Activated gamma-delta T cell treated with anti-CD3 and anti-CD28 coated beads, Interleukin-2, amount 50 U/mL, for 16 hours (primary cell): ENCODE measurements at places on chromosomes 2 and 18.

DNA sequence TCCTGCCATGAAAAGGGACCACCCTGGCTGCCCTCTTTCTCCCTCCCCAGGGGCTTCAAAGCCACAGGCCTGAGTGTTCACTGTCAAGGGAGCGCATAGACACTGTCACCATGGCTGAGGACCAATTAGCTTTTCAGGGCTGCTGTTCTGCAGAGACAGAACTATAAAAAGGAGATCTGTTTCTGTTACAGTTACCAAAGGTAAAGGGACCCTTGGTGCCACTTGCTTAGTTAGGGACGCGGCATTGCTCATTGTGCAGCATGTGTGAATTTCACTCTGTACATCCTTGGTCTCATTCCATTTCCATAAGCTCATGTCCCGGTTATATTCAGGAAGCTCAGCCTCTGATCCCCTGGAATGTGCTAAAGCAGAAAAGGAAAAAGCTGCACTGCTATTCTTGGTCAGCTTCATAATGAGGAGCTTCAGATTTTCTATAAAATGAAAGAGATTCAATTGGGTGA, 55.5 kb upstream of the RNF152 start:
- no peak for DNase-seq

- no peak for DNase-seq
Observed at GRCh38 chr18:5961828-5962150, 66.5 kb upstream of the TMEM200C start.

DNA sequence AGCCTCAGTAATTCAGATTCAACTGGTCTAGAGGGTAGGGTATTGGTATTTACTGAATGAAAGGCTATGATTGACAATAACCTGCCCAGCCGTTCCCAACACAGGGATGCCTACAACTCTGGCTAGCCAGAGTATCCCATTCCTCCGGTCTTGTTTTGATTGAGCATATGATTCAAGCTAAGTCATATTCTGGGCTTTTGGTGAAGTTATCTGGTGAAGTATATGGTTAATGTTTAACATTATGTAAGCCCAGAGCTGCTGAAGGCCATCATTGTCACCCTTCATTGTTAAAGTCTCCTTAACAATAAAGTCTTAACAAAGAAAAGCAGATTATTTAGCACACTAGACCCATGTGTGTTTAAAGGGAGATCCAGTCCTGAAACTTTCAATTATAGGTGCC, 152.6 kb downstream of the EXOC6B start:
- no peak for DNase-seq

DNA sequence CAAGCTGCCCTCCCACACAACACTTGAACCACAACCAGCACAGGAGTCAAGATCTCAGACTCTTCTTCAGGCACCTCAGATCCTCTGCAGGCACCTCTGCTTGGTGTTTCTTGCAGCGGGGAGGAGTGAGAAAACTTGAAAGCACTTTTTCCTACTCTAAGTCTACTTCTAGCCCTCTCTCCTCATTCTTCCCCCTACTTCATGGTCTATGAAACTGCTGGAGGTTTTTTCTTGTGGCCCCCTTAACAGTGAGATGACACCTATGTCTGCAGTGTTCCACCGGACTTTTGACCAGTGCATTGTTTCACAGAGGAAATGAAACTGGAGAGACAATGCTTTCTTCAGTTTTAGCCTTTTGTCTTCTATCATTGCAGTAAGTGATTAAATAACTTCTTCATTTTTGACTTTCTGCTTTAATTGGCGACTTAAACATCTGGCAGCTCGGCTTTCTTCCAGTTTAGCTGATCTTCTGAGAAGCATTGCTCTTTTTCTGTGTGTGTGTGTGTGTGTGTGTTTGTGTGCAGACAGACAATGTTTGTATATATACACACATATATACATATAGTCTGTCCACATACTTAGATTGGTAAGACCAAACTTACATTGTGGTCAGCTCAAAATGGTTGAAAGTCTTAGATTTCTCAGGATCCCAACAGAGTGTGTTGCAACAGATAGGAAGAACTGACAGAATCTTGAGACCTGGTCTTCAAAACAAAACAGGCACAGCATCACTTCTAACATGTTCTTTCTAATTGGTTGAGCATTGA, 1474.0 kb upstream of the TMEFF2 start:
- DNase-seq = no peak

DNA sequence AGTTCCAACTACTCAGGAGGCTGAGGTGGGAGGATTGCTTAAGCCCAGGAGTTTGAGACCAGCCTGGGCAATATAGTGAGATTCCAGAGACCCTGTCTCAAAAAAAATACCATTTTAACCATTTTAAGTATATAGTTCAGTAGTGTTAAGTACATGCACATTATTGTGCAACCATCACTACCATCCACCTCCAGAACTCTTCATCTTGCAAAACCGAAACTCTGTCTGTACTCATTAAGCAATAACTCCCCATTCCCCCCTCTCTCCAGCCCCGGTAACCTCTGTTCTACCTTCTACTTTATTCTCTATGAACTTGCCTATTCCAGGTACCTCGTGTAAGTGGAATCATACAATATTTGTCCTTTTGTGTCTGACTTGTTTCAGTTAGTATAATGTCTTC, 86.4 kb downstream of the GFPT1 start:
- DNase-seq = no peak

GRCh38 chr2:240782886-240783818, 36.9 kb downstream of the KIF1A start:
- DNase-seq = no peak

GRCh38 chr18:48541026-48541746, 2.4 kb downstream of the CTIF start:
- DNase-seq = no peak

DNA sequence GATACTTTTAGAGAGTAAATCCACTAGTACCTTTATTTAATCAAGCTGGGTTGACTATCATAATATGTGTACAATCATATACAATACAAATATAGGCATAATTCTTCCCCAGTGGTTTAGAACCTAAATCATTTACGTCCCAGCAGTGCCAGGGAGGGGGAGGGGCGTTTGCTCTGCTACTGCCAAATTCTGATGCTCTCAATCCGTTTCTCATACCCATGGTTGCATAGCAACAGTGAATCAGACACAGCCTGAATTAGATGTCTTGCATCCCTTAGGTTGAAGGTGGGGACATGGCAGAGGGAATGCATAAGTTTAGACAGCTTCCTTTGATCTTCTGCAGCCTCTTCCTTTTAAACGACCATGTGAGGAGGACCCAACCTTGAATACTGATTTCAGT, 135.4 kb downstream of the ABCA12 start:
- DNase-seq = no peak

GRCh38 chr2:17429130-17429529, 89.1 kb downstream of the RAD51AP2 start:
- DNase-seq = no peak

DNA sequence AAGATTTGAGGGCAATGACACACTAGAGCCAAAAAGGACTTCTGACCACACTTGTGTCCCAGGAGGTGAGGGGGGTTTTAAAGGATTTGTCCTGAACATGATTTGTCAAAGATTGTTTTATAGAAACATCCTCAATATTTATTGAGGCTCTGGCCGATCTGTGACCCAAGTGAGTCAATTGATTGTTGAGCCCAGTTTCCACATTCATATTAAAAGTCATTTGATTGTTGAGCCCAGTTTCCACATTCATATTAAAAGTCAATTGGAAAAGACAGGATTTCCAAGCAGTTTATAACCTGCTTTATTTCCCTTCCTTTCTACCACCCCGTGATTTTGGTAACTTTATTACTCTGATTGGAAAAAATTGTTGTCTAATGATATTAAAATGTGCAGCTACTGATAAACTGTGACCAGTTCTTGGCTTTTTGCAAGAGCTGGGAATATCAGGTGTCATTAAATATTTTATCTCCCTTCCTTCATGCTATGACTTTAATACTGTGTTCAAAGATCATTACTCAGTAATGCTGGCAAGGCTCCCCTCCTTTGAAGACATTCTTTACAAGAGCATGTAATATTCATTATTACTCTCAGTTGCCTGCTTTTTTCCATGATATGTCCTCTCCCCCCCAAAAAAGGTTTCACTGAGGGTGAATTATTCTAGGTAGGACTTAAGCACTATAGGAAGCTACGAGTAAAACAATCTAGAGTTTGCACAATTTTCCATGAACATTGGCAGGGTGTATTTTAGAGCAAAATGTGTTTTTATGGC, 75.3 kb downstream of the HRH4 start:
- no peak for DNase-seq
